ENCODE measurements at places on chromosomes 11 and 22. TPM values are rescaled to one million over a fixed set of nuclear protein-coding genes. Genes with fewer than 3 reads are reported as not detected.

GRCh38 chr11:76946223-76946622, 85.5 kb downstream of the ACER3 start:
- no peak for DNase-seq

LIF gene
- 4.8 TPM for total RNA-seq

MMP8 gene
- total RNA-seq = 1.3 TPM

DNA sequence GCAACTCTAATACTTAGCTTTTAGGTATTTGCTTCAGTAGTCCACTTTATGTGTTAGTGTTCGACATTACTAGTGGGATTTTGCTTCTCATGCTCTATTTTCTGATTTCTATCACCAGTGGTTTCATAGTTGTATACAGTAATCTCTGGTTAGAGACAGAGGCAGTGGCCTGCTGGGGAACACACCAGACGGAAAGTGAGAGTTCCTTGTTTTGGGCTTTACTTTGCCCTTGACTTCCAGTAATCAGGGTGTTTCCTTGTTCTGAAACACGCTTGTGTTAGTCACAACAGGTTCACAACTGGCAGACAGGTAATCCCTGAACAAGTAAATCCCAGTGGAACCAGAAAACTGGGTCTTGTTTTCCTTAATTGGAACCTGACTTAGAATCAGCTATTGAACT, 56.0 kb downstream of the PACS1 start:
- no peak for DNase-seq

ASPHD2 gene
- 0.58 TPM for total RNA-seq

CRYAB gene
- total RNA-seq = 21.3 TPM

DNA sequence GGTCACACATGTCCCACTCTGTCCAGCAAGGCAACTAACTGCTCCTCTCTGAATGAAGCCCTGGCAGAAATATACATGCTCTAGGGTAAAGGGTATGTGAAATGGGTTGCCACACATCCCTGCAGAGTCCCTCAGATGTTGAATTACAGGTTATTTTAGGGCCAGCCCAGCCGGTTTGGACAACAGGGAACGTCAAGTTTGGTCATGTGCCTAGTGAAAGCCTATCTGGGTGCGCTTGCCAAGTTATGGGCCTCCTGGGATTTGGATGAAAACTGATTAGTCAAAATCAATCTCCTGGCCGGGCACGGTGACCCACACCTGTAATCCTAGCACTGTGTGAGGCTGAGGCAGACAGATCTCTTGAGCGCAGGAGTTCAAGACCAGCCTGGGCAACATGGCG, 10.4 kb downstream of the AP1B1 start:
- peak; percentile 73 for DNase-seq
